ENCODE measurements at places on chromosomes 6 and 20.

DNA sequence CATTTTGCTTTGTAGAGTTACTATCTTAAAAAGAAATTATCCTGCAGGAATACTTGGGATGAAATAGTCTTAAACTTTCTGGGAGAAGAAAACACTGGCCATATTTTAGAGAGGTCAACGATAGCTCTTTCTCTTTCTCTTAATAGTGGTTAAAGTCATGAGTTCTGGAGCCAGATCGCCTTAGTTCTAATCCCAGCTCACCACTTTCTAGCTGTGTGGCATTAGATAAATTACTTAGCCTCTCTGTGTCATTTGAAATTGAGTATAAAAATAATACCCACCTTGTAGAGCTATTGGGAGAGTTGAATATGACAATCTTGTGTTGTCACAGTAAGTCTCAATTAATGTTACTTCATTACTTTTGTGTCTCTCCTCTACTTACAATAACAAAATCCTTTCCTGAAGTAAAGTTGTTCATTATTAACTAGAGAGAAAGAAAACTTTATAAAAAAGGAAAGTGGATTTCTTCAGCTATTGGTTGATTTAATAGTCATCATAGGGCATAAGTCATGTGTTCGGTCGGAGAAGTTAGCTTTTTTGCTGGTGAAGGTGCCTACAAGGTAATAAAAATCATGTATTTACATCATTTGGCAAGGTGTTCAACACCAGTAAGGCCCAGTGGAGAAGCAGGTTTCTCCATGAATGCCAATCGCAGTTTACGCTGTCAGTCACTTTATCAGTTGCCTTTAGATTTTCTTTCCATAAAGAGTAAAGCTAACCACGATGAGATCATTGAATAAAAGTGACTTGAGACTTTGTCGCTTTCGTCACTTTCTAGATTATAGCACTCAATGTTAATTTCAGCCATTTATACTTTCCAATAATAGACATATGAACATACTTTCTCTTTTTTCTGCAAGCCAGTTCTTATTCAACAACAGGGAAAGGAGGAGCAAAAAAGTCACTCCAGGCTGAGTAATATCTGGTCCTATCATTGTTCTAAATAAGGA is 2.0 kb downstream of the NEDD9 start:
- DNase-seq, result no peak

GRCh38 chr6:166932616-166933015 is 23.7 kb downstream of the RNASET2 start:
- no peak for DNase-seq

DNA sequence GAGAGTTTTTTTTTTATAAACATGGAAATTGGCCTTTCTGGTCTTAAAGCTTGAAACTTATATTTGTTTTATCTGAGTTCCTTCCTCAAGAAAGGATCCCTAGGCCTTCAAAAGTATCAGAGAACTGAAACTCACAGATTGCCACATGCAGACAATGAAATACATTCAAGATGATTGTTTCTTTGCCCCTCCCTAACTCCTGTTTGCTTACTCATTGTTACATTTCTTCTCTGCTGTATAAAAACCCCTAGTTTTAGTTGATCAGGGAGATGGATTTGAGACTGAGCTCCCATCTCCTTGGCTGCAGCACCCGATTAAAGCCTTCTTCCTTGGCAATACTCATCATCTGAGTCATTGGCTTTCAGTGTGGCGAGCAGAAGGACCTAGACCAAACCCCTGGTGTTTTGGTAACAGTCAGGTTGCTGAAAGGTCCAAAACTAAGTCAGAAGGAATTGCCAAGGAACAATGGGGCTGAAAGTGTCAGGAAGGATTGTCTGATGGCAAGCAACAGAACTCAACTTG is 132.3 kb upstream of the SULF2 start:
- DNase-seq, result no peak

- DNase-seq, result no peak
Observed at GRCh38 chr20:16615199-16615598, 42.0 kb upstream of the KIF16B start.

GRCh38 chr6:28658475-28659249 is 133.0 kb downstream of the GPX5 start:
- DNase-seq, result no peak

- DNase-seq, result no peak
Observed at GRCh38 chr6:28980852-28981430, 24.2 kb downstream of the ZNF311 start.

DNA sequence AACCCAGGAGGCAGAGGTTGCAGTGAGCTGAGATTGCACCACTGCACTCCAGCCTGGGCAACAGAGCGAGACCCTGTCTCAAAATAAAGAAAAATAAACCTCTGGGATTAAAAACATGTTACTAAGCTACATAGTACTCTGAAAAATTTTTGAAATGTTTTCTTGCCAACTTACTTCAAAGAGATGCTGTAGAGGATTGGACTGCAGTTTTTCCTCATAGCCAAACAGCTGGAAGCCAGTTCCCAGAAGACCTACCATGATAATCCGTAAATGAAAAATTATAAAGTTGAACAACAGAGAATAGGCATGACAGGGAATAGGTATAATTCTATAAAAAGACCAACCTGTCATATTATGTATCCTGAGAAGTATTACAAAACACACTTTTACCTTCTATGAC is 48.0 kb downstream of the RARS2 start:
- DNase-seq, result no peak

GRCh38 chr6:53898026-53898795 is 103.4 kb downstream of the LRRC1 start:
- no peak for DNase-seq

GRCh38 chr20:58558486-58559367 is 43.5 kb upstream of the APCDD1L start:
- DNase-seq, result no peak

- DNase-seq, result no peak
Observed at GRCh38 chr6:27332692-27333641, 20.9 kb upstream of the POM121L2 start.

- DNase-seq, result peak; percentile 72
Observed at GRCh38 chr20:48763216-48763914, 64.4 kb downstream of the PREX1 start.

GRCh38 chr6:11366183-11366933 is 133.9 kb upstream of the NEDD9 start:
- DNase-seq, result no peak

- no peak for DNase-seq
Observed at GRCh38 chr20:46688151-46689081, 828 bp downstream of the TP53RK start.

DNA sequence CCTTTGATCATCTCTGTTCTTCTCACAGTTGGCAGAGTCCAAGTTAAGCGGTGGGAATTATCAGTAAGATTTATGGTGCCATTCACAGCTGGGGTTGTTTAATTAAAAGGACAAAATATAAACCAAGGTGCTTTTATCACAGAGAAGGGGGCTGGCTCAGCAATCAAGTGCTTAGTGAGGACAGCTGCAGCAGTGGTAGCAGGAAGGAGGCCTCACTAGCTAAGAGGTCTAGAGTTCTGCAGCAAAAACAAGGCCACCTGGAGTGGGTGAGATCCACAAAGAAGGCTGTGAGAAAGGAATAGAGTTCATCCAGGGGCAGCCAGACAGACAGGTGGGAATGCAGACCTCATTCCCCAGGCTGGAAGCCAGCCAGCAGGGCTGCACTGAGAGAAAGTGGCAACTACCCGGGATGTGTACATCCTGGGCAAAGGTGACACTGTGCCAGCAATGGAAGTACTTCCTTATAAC is 37.1 kb downstream of the PIGU start:
- no peak for DNase-seq

GRCh38 chr20:45117581-45117980 is 2.6 kb upstream of the WFDC5 start:
- no peak for DNase-seq

DNA sequence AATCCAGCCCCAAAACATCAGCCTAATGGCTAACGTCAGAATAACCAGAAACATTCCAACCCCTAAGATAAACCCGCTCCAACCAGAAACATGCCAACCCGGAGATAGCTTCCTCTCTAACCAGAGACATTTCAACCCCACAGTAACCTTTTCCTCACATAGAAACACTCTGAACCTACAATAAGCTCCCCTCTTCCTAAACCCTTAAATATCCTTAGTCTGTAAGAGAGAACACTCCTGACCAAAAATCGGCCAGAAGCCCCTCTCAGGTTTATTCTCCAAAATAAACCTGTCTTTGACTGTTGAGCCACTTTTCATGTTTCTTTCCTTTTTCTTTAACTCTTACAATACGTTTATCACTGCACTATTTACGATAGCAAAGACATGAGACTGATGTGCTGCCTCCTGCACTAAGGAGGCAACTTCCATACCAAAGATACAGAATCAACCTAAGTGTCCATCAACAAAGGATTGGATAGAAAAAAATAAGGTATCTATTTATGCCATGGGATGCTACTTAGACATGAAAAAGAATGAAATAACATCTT is 5.0 kb upstream of the GABRR2 start:
- DNase-seq, result no peak

- no peak for DNase-seq
Observed at GRCh38 chr6:139406577-139407343, 32.3 kb upstream of the CITED2 start.

- DNase-seq, result no peak
Observed at GRCh38 chr20:33864324-33864963, 53.3 kb downstream of the CHMP4B start.

- no peak for DNase-seq
Observed at GRCh38 chr6:1312473-1313367, 822 bp downstream of the FOXQ1 start.

DNA sequence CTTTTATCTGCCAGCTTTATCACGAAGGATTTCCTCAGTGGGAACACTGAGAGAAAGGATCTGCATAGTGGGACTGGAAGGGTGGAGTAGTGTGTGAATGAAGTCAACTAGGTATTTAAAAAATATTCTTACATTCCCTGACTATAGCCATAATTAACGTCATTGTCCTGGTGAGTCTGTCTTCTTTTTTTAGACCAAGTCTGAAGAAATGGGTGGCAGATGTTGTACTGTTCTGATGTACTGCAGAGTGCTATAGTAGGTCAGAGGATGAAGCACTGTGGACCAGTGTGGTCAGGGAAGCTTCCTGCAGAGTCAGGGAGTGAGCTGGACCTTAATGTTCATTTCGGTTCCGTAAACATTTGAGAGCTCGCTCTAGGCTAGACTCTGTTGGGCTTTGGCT is 11.9 kb downstream of the TULP4 start:
- no peak for DNase-seq

GRCh38 chr6:141472162-141472928 is 660.4 kb upstream of the GJE1 start:
- DNase-seq, result no peak

- no peak for DNase-seq
Observed at GRCh38 chr6:4028051-4028450, 50.9 kb downstream of the FAM217A start.

DNA sequence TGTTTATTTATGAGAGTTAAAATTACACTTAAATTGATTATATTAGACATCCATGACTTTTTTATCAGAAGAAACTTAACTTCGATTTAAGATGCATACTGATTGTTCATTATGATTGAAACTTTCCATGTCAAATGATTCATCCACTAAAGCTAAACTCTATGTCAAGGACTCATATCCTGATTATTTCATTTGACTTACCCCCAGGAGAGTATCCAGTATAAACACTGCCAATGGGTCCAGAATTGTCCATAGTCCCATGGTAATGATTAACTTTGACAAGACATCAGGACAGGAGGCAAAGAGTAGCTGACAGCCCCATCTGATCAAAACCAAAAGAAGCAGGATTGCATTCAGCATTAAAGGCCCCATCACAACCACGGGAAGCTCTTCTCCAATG is 709.9 kb downstream of the TFAP2A start:
- no peak for DNase-seq

GRCh38 chr6:50681213-50681824 is 32.0 kb upstream of the TFAP2D start:
- DNase-seq, result no peak

DNA sequence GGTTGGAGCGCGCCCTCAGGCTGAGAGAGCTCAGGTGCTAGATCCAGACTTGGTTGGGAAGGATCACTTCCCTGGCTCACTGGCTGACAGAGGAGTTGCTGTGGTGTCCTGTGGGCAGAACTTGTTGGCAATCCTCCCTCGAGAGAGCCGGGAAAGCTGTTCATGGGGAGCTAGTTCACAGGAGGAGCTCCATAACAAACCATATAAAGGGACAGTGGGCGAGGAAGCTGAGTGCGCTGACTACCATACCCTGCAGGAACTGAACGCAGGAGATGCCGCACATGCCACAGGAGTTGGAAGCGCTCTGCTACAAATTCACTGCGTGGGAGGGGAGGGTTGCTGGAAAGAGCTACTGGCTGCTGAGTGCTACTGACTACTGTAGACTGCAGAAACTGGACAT is 243.2 kb downstream of the OGFRL1 start:
- no peak for DNase-seq

DNA sequence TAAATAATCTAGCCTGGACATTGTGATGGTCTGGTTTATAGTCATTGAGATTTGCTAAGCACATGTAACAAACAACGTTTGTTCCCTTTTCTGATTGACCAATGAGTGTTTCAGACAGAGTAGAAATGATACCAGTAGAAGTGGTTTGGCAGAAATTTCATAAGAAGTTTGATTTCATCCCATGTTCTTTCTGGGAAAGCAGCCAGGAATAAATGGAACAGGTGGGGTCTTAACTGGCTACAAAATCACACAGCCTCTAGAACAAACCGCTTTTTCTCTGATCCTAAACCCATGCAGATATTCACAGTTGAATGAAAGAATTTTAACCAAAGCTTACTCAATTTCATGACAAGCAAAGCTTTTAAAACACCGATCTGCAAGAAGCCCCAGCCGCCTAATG is 227.5 kb downstream of the UST start:
- no peak for DNase-seq

DNA sequence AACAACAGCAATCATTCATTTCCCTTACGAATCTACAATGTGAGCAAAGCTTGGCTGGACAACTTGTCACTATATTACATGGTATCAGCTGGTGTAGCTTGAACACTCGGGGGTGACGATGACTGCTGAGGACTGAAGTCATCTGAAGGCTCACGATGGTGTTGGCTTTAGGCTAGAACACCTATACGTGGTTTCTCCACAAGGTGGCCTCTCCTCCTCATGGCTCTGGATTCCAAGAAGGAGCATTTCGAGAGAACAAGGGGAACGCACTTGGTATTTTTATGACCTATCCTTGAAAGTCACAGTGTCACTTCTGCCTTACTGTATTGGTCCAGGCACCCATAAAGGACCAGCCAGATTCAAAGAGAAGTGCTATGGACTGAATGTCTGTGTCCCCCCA is 37.5 kb upstream of the ADGRF1 start:
- DNase-seq, result no peak

DNA sequence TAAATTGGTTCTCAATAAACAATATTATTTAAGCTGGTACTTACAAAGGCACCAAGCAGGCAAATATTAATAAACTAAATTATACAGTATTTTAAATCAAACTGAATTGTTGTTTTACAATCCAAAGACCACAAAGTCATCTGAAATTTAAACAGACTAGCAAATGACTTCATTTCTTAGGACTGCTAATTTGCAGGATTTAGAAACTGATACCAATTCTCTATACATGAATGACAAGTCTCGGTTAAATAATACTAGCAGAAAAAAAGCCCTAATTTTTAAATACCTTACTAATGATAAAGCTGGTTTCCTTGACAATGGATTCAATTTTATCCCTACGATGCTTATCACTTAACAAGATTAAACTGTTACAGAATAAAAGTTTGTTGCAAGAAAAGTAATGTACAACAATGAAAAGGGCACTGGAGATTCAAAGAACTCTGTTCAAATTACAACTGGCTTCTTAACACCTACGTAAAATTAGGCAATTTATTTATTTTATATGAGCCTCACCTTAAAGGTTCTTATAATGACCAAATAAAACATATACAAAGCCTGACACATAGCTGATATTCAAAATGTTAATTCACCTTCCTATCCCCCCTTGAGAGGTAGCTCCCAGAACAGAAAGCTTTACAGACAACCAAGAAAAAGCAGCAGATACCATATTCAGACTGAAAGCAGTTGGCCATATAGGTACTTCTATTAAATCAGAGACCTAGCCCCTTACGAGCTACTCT is 33.1 kb downstream of the HBS1L start:
- DNase-seq, result no peak

Data from chondrocyte (in vitro differentiated cells).